A673 (cell line): ENCODE measurements at places on chromosomes 13 and 19.

DNA sequence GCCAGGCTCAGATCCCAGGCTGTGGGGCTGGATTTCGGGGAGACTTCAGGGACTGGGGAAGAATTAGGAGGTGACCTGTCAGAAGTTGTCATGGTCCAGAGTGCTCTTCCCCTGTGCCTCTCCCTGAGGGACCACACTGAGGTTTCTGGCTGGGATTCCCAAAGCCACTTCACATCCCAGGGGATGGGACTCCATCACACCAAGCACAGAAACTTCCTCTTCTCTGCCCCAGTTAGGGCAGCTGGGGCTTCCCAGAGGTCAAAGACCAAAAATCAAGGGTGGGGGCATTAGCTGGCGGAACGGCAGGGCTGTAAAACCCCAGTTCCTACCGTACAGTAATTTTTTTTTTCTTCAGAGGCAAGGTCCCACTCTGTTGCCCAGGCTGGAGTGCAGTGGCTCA, 7.4 kb downstream of the FCER2 start:
- no peak for DNase-seq

GRCh38 chr19:29372461-29372860, 153.3 kb upstream of the VSTM2B start:
- DNase-seq, result no peak

DNA sequence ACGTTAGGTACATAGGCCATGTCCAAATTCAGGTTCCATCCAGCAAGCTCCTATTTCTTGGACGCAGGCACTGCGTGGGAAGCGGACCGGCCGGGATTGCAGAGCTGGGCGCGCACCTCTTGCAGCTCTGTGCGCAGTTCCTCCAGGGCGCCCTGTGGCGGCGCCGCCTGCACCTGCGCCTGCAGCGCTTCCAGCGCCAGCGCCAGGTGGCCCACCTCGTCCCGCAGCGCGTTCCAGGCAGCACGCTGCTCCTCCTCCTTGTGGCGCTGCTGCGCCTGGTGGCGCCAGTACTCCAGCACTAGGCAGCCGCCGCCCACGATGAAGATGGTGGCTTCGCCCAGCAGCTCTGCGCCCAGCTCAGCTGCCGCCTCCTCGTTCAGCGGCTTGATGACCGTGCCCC, 31.1 kb downstream of the OPA3 start:
- DNase-seq, result no peak

DNA sequence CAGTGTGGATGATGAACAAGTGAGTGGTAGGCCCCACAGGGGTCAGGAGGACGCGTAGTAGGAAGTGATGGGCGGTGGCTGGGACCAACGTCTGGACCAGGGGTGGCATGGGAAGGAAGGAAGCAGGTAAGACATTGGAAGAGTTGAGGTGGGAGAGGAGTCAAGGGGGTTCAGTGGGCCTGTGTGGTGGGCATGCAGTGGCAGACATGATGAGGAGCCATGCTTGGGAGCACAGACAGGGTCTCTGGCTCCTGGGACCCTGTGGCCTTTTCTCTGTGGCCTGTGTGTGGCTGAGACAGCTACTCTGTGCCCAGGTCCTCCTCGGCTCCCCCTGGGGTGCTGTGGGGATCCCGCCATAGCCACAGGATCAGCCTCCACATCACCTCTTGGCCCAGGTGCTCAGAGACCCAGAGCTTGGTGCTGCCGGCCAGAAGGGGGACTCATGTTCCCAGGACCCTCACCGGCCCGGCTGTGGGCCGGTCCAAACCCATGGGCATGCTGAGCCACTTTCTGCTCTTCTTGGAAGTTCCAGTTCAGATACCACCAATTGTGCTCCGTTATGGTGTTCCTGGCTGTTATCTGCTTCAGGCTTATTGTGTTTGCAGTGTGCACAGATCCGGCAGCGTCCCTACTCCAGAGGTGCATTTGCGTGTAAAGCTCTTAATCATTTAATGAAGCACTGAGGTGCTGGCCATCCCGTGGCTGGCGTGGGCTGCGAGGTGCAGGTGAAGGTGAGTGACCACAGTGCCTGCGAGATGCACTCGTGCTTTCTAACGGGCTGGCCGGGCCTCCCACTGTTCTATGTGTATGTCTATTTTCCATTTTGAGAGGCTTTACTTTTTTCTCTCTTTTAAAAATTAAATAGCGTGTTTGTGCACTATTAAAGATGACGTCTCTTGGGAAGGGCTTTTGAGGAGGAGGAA, 147.9 kb downstream of the TEX29 start:
- DNase-seq, result no peak

DNA sequence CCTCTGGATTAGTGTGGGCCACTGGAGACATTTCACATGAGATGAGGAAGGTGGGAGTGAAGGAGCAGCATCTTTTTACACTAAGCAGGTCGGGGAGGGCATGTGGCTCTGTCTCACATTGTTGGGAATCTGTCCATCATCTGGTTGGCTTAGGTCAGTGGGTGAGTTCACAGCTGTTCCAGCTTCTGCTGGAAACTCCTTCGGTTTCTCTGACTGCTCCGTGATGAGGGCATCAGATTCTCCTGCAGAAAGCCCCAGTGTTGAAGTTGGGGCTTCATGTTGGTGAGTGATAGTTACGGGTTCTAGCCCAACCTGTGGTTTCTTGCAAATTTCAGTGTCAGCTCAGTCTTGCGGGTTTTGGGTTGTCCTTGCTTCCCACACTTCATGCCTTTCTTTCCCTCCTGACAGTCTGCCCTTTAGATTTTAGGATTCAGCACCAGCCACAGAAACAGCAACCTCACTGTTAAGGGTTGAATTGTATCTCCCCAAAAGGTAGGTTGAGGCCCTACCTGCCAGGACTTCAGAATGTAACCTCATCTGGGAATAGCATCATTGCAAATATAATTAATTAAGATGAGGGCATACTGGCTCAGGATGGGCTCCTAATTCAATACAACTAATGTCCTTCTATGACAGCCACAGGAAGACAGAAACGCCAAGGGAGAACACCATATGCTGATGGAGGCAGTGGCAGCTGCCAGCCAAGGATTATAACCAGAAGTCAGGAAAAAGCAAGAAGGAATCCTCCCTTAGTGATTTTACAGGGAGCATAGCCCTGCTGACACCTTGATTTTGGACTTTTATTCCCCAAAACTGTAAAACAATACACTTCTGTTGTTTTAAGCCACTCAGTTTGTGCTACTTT, 7.6 kb upstream of the ALOX5AP start:
- no peak for DNase-seq

GRCh38 chr13:50713523-50714248, 129.8 kb downstream of the DLEU7 start:
- no peak for DNase-seq

DNA sequence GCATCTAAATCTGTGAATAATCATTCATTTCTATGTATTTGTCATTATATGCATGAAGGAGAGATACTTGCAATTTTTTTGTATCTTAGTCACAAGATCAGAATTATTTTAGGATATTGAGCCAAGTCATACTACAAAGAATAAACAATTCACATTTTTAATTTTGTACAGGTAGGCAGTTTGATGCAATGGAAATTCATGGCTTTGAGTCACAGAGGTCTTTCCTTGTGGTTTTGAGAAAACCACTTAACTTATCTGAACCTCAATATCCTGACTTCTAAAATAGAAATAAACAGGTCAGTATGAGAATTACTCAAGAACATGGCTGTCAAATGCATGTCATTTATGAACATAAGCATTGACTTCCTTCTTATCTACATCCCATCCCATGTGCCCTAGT, 221.4 kb upstream of the SLC10A2 start:
- DNase-seq, result no peak

- DNase-seq, result no peak
These were observed 83.0 kb downstream of the FNDC3A start for GRCh38 chr13:49058761-49059160.

DNA sequence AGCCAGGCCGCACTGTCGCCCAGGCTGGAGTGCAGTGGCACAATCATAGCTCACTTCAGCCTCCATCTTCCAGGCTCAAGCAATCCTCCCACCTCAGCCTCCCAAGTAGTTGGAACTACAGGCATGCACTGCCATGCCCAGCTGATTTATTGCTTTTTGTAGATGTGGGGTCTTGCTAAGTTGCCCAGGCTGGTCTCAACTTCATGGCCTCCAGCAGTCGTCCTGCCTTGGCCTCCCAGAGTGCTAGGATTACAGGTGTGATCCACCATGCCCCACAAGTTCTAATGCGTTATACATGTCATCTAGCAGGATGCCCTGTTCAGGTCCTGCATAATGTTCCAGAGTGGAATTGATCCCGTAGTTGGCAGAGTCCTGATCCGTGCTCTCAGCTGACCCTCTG, 4.6 kb downstream of the C19orf53 start:
- no peak for DNase-seq

DNA sequence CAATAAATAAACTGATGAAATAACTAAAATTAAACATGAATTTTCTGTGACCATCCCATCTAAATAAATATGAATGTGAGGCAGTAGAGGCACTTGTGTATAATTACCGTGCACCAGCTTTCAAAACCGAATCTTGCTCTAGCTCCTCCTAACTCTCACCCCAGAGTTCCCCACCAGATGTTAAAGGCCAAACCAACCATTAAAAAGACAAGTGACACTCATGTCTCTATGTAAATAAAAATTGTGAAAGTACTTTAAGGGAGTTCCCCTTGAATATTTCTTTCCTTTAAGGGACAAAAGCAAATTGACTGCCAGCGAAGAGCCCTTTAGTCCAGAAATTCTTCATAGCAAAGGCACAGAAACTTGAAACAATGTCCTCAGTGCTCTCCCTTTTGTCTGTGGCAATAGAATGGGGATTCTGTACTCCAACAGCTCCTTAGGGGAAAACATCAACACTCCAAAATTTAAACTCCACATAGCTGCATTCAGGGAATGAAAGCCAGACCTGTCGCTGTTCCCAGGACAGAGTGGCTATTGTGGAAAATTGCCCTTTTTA, 101.7 kb upstream of the SOX21 start:
- DNase-seq, result no peak

GRCh38 chr19:8396563-8397203, 6.5 kb downstream of the RAB11B start:
- DNase-seq, result peak; percentile 77

DNA sequence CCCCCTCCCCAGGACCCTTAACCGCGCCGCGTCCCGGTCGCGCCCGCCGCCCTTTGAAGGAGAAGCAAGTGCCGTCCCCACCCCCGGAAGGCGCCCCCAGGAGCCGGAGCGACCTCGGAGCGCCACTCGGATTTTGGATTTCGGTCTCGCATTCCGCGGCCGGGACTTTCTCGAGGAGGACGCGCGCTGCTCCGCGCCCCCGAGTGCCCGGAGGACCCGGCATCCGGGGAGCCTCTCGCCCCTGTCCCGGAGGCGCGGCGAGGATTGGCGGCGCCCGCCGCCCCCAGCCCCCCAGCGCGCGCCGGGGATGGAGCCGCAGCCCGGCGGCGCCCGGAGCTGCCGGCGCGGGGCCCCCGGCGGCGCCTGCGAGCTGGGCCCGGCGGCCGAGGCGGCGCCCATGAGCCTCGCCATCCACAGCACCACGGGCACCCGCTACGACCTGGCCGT, 1.6 kb downstream of the MIDN start:
- no peak for DNase-seq

- peak; percentile 29 for DNase-seq
These were observed 33.3 kb downstream of the MCF2L start for GRCh38 chr13:113002206-113002912.

DNA sequence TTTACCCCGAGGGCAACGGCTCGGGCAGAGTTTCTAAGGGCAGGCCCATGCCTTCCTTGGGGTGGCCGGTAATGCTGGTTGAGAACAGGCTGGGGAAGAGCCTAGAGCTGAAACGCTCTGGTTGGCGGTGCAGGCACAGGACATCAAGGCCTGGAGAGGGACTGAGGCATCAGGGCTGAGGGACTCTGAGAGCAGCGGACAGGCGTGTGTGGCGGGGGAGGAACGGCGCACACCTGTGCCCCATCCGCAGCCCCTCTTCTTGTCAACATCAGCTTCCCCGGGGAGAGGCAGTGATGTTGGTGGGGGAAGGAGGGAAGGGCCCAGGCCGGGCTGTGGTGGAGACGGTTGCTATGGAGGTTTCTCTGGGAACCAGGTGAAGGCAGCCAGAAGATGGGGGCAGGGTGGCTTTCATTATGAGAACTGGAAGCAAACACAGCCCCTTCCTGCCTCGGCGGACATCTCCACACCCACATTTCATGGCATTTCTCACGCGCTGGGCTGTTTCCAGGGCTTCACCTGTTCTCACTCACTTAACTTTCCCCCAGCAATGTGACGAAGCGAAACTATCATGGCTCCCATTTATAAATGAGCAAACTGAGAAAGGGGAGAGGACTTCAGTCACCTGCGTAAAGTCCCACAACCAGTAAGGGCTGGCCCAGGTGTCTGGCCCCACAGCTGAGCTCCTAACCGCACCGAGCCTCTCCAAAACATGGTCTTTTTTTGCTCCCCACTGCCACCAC, 8.2 kb upstream of the ATF5 start:
- DNase-seq, result no peak

GRCh38 chr19:15166700-15167099, 34.1 kb downstream of the NOTCH3 start:
- no peak for DNase-seq

GRCh38 chr13:65530688-65531087, 1699.4 kb downstream of the PCDH9 start:
- no peak for DNase-seq

DNA sequence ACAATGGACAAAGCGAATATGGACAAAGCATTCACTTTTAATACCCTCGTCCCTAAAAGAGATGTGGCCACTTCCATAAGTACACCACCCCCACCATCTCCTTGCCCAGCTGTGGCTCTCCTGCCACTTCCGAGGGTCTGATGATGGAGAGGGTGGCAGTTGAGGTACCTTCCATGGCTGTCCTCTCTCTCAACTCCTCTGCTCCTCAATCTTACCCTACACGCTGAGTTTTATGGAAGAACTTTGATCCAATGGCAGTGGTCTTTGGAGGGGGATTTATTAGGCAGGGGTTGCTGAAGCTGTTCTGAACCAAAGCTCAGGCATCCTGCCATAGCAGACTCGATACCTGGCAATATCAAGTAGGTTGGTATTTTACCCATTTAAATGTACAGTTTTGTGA, 413.0 kb downstream of the TSHZ3 start:
- no peak for DNase-seq

DNA sequence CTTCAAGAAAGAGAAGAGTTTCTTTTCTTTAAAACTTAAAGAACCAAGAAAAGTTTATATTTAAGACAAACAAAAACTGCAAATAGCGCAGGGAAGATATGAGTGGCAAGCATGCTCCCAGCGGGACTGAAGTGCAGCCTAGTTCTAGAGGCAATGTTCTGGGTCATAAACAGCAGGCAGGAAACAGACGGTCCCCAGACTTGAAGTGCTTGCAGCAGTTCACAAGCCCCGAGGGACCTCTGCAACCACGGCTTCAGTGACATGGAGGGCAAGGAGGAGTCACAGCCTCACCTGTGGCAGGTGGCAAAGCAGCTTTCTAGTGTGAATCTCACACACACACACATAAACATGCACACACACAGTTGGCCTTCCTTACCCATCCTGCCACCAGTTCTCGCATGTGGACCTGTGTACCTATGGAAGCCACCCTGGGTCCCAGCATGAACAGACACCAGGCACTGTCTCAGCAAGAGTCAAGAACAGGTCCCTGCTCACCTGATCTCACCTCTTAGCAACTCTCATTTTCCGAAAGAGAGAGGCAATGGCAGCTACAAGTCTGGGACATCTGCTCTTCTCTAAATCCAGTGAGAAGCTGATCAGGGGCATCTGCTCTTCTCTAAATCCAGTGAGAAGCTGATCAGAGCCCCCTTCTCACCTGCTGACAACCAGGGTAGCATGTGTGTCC, 162.0 kb downstream of the EFNB2 start:
- DNase-seq, result peak; percentile 57

- no peak for DNase-seq
These were observed 145.8 kb downstream of the TM9SF2 start for GRCh38 chr13:99646866-99647595.

- DNase-seq, result no peak
These were observed 6.4 kb downstream of the YIPF2 start for GRCh38 chr19:10921910-10922637.
